ENCODE measurements at places on chromosomes 3 and 15.

GRCh38 chr3:140170612-140171011 lies 235.6 kb downstream of the CLSTN2 start:
- no peak for DNase-seq

- DNase-seq: no peak
These were observed 5.3 kb downstream of the TXNRD3 start for GRCh38 chr3:126649556-126650092.

- DNase-seq: no peak
These were observed 343.3 kb downstream of the ZNF385D start for GRCh38 chr3:21407743-21408142.

DNA sequence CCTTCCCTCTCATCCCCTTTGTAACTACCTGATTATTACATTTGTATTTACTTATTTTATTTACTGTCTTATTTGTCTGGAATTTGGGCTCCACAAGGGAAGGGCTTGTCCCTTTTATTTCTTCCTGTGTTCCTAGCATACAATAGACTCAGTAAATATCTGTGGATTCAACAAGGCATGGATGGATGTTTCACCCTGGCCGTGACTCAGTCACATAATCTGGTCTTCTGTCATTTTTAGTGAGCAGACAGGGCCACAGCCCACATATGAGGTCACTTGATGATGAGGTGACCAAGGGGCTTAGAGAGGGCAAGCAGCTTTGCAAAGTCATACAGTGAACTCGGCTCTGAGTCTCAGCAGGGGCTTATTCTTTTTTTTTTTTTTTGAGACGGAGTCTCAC lies 7.8 kb upstream of the DAG1 start:
- DNase-seq: no peak

GRCh38 chr3:112476346-112476745 lies 22.9 kb downstream of the BTLA start:
- no peak for DNase-seq

DNA sequence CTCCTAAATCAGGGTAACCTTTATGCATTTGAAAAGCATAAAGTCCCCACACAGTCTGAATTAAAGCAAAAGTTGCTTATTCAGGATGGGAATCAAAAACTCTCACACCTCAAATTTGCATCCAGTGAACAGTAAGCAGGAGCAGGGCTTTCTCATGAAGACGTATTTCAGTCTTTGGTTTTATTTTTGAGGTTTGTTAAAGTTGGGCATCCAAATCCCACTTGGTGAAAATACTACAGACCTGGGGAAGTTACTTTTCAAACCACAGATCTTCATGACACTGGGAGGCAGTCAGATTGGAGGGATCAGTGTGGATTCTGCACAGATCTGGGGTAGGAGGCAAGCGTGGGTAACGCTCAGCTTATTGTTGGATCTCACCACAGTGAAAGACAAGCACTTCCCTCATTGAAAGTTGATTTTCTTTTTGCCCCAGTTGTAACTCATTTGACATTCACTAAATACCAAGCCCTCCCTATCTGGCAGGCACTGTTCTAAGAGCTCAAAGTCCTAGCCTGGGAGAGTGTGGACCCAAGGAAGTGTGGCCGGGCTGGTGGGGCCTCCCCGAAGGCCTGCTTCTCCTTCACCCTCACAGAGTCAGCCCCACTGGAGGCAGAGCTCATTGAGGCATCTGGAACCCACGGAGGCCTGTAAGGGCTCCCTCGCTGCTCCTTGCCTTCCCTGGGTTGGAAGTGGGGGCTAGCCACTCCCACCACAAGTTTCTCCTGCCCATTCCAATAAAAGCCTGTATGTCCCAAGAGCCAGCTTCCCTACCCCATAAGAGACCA lies 783 bp upstream of the ISG20 start:
- DNase-seq: no peak

DNA sequence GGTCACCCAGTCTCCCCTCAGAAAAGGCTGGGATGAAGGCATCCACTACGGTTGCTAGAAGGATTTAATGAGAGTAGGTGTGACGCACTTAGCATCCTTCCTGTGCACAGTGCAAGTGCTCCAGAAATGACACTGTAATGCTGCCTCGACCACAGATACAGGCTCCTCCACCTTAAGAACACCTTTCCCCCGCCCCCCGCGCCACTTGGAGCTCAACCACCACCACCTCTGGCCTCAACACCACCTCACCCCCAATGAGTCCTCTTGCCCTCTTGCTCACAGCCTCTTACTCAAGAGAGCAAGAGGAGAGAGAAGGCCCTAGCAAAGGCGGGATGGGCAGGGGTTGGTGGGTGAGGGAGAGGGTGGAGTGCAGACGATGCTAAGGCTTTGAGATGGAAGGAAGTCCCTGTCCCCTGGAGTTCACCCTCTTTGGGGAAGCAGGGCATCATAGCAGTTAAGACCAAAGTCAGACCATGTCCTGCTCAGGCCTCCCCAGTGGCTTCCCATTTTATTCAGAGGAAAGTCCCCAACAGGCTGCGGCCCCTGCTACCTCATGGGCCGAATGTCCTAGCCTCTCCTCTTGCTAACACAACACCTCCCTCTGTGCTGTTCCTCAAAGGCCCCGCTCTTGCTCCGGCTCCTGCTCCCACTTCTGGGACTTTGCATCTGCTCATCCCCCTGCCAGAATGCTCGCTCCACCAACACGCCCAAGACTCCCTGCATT lies 8.3 kb downstream of the STARD5 start:
- DNase-seq: no peak

GRCh38 chr3:97656638-97657037 lies 107.9 kb upstream of the ARL6 start:
- DNase-seq: no peak

DNA sequence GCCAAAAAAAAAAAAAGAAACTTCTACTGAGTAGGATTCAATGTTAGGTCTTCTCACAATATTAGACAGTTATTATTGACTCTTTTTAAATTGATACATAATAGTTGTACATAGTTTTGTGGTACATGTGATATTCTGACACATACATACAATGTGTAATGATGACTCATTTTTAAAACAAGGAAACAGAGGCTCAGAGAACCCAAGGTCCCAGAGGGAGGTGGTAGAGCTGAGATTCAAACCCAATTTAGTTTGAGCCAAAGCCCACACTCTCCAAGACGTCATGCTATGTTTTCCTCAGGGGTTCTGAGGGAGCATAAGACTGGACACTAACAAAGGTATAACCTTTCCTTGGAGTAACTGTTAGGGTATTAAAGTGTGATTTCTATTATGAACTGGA lies 40.6 kb downstream of the MYO5C start:
- DNase-seq: no peak

DNA sequence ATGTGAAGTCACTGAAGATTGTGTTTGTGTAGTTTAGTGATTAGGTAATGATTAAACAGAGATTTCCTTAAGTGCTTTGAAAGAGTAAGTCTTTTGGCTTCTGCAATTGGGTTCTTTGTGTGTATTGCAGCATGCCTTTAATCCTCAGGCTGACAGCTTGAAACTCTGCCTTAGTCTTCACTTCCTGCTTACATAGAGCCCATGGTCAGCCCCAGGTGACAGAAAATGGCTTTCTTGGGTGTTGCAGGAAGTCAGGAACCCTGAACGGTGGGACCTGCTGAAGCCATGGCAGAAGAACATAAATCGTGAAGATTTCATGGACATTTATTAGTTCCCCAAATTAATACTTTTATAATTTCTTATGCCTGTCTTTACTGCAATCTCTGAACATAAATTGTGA lies 61.3 kb downstream of the KBTBD8 start:
- no peak for DNase-seq

DNA sequence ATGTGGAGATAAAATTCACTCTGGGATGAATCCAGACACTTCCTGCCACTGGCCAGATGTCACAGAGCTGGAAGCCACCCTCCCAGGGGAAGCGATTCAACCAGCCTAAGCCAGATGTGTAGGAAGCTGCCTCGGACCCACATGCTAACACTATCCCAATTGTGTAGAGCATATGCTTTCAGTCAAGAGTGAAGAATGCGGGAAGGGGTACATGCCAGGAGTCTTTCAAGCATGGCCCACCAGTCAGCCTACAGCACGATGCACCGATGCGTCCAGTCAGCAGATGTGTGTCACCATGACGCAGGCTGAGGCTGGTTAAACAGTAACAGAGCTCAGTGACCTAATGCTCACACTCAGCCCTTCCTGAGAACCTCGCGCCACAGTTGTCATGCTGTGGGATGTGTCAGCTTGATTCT lies 38.8 kb upstream of the BNC1 start:
- DNase-seq: no peak

DNA sequence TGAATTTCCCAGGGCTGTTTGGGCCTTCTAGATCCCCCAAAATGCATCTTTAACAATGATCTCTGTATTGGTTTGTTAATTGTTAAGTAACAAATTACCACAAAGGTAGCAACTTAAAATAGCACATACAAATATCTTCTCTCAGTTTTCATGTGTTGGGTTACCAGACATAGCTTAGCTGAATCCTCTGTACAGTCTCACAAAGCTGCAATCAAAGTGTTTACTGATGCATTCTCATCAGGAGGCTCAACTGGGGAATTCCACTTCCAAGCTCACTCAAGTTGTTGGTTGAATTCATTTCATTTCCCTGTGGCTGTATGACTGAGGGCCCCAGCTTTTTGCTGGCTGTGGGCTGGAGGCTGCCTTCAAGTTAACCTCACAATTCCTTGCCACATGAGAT lies 297.6 kb downstream of the RPLP1 start:
- DNase-seq: no peak

Data from stimulated activated CD4-positive, alpha-beta T cell treated with anti-CD3 and anti-CD28 coated beads, Interleukin-2, amount 100 ng/mL, for 24 hours (primary cell).